ENCODE measurements at places on chromosomes 2 and 18.

DNA sequence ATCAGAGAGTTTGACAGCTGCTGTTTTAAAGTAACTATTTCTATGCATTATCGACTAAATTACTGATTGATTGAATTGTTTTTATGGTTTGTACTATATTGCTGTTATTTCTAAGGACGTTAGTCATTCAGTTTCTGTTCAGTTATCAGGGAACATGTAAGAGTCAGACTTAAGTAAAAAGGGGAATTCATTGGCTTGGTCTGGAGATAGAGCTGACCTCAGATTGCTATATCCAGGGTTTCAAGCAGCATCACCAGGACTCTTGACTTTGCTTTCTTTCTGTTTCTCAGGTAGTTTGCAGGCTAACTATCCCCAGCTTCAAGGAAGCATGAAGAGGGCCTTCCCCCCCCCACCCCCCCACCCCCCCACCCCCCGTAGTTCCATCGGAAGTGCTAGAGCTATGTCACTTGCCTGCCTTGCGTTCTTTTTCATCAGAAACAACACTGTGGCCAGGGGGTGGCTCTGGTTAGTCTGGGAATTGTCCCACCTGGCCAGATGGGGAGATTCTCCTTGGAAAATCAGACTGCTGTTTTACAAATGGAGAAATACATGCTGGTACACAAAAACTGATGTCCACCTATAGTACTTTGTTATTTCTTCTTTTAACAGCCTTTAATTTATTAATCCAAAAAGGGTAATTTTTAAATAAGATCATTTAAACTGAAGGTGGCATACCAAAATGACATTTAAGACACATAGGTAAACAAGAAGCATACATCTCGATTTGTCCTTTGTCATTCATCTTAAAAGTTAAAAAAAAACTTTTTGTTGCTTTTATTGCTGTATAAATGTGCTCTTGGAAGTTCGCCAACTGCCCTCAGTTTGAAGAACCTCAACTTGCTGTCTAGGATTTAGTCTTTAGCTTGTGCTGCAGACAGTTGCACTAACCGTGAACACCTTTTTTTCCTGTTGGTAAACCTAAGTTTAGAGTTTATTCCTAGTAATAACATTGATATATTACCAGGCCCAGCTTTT is 9.4 kb downstream of the SMAD4 start:
- no peak for DNase-seq

DNA sequence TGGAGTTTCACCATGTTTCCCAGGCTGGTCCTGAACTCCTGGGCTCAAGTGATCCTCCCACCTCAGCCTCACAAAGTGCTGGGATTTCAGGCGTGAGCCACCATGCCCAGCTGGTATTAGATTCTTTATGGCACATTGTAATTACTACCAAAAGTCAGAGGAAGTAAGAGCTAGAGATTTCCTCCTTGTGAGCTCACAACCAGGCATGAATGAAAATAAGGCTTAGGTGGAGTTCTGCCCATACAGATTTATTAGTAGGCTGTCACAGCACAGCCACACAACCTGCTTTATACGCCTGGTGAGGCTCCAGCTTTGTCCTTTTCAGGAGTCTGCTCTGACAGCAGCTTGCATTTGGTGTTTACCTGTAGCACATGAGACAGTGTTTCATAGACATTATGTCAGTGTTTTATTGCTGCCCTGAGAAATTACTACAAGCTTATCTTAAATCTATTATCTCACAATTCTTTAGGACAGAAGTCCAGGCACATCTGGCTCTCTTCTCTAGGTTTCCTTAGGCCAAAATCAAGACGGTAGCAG is 156.6 kb downstream of the TANC1 start:
- no peak for DNase-seq

DNA sequence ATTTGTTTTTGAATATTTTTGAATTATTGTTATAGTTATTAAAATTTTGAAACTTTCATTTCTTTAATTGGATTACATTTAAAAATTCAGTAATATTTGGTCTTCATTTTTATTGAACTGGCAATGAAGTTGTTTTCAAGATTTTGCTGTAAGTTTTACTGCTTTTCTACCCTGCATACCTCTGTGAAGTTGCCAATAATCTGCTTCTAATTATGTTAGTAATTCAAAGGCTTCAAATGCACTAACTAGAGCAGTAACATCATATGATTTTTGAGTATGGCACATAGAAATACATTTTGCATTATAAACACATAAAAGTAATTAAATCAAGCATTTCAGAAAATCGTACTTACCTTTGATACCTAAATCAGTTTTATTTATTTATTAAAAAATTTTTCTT is 40.3 kb upstream of the FAM171B start:
- no peak for DNase-seq

DNA sequence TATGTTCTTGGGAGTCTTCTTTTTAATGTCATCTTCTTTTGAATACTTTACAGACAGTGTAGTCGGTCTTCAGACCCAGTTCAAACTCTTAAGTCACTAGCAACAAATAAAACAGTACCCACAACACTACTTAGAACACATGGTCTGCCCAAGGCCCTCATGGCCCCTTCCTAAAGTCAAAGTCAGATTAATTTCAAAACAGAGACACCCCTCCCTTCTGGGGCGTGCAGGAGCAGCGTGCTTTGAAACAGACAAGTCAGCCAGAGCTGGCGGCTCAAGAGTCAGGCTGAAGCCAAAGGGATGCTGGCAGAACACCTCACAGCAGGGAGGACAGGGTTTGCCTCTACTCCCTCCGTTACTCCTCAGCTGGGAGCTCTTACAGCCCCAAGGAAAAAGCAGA is 77.5 kb downstream of the TFCP2L1 start:
- no peak for DNase-seq

GRCh38 chr2:215082446-215082845 is 56.0 kb downstream of the ABCA12 start:
- no peak for DNase-seq

- no peak for DNase-seq
These were observed 298.8 kb downstream of the RPRM start for GRCh38 chr2:153179808-153180207.

DNA sequence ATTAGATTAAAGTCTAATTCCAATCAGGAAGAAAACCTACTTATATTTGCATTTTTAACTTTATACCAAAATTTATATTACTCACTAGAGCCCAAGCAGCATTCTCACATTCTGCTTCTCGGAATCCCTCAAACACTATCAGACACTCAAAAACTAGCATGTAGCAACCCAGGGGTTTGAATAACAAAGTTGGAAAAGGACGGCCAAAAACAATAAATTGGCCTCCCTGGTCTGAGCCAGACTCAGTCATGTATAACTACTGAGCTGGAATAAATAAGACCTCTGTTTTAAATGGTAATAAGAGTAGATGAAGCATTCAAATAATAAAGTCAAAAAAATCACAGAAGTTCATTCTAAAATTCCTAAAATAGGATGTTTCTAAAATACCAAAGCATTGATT is 290.9 kb downstream of the IRS1 start:
- DNase-seq = no peak

GRCh38 chr2:24474053-24474452 is 17.0 kb upstream of the NCOA1 start:
- no peak for DNase-seq

GRCh38 chr2:141493936-141494335 is 636.9 kb downstream of the LRP1B start:
- no peak for DNase-seq

Data from MM.1S (cell line).